Pancreas (tissue), 10 donors: ENCODE measurements at places on chromosomes 12 and 14. TPM values are rescaled to one million over a fixed set of nuclear protein-coding genes. Genes with fewer than 3 reads are reported as not detected.

DNA sequence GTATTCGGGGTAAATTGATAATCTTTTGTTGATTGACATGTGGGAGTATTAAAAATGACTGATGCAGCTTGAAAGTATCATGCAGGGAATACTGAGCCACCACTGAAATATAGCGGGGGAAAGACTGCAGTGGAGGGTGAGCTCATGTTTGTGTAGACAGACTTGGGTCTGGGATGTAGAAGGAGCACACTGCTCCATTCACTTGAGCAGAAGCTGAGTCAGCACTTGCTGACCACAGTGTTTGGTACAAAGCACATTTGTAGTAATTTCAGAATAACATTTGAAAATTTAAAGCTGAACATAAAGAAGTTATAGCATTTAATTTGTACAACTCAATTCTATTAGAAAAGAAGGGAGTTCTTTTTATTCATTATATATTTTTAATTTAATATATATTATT is 304.3 kb upstream of the PRICKLE1 start:
- no peaks in the 10 kb centered on the region for H3K27me3 ChIP-seq
- no peak overlapping the region for H3K27ac ChIP-seq
- no peak for DNase-seq
- no peak overlapping the region for H3K4me3 ChIP-seq
- H3K4me1 ChIP-seq = no peaks in the 10 kb centered on the region

DNA sequence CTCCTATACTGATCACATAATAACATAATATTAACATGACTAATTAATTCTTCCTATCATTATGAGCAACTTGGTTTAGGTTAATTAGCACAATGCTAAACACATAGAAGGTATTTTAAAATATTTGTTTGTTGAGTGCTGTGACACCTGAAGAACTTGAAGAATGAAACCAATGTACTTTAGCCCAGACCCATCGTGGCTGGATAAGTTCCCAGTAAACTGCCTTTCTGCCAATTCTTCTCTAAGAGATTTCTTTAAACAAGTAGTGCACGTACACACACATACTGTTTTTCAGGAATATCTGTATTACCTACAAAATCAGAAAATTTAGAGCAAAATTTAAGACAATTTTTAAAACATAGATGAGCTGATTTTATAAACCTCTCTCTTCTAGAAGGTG is 207.4 kb upstream of the SSTR1 start:
- no peaks in the 10 kb centered on the region for H3K27me3 ChIP-seq
- no peak for DNase-seq
- H3K4me3 ChIP-seq = no peak overlapping the region
- H3K27ac ChIP-seq = no peak overlapping the region
- no peaks in the 10 kb centered on the region for H3K36me3 ChIP-seq

DNA sequence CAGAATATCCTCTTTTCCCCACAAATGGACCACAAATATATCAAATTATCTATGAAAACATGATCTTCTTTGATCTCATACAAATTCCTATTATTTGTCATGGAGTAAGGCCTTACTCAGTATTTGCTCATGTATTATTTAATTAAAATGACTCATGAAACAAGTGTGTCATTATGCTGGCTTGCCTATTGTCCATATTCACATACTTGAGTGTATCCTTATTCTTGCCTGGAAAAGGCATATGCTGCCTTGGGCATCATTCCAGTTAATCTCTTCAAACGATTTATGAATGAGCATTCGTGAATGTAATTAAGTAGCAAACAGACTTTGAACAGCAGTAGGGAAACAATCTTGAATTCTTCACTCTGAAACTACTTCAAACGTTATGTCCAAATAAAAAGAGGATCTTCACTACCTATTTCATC is 22.6 kb upstream of the SNRPF start:
- H3K4me1 ChIP-seq = peaks cover 9% of the 10 kb centered on the region
- H3K36me3 ChIP-seq = no peaks in the 10 kb centered on the region
- no peak for DNase-seq

GAS2L3 gene
- total RNA-seq = 5.5 TPM

DNA sequence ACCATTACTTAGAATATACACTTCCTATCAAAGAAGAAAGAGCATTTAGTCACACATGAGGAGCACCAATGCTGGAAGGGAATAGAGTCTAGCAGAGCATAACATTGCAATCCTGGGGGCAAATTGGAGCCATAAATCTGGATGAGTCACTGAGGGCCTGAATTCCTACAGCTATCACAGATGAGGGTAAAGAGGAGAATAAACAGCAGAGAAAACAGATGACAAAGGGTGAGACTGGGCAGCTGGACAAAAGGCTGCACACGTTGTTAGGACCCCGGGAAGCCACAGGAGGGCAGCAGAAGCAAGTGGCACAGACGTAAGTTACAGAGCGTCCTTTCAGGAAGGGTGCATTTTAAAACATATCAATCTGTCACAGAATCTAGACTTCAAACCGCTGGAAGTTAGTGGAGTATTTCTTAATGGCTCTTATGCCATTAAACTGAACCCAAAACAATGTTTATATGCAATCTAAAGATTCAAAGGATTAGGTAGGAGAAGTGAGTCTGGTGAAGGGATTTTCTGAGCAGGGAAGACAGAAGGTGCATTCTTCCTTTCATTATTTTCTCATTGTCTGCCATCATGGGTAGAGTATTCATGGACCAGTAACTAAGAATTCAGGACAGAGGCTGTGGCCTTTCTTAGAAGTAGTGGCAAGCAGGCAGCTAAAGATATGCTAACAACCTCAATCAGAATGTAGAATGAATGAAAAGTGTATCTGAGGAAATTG is 159.8 kb upstream of the DAAM1 start:
- H3K36me3 ChIP-seq = no peaks in the 10 kb centered on the region
- no peaks in the 10 kb centered on the region for H3K27me3 ChIP-seq
- no peak overlapping the region for H3K27ac ChIP-seq
- H3K4me3 ChIP-seq = no peak overlapping the region
- DNase-seq = peak; percentile 68

DNA sequence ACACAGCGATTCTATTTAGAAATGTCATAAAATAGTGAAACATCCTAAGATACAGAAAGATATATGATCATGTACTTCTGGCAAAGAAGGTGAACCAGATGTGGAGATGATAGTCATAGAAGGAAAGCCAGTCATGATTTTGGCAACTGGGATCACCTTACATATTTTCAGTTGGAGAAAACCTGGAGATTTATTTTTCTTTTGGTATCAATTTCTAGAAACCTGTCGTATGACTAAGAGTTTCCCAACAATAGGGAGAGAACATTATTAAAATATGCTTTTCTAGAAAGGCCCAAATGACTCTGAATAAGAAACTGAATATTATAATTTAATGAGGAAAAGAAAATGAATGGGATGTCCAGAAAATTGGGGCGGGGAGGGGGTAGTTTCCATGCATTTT is 396.4 kb downstream of the ZFP36L1 start:
- H3K4me1 ChIP-seq = peaks cover 8% of the 10 kb centered on the region
- H3K27me3 ChIP-seq = no peaks in the 10 kb centered on the region
- no peaks in the 10 kb centered on the region for H3K36me3 ChIP-seq
- no peak overlapping the region for H3K4me3 ChIP-seq

RPS26 gene
- 29.2 TPM for total RNA-seq

LTBR gene
- 73.2 TPM for total RNA-seq

CD69 gene
- 0.86 TPM for total RNA-seq

- no peaks in the 10 kb centered on the region for H3K27me3 ChIP-seq
- no peaks in the 10 kb centered on the region for H3K36me3 ChIP-seq
- H3K27ac ChIP-seq = no peak overlapping the region
- no peak for DNase-seq
- no peak overlapping the region for H3K4me3 ChIP-seq
- H3K4me1 ChIP-seq = no peaks in the 10 kb centered on the region
Measured at GRCh38 chr14:57487771-57488170, 5.9 kb downstream of the CCDC198 start.

DNA sequence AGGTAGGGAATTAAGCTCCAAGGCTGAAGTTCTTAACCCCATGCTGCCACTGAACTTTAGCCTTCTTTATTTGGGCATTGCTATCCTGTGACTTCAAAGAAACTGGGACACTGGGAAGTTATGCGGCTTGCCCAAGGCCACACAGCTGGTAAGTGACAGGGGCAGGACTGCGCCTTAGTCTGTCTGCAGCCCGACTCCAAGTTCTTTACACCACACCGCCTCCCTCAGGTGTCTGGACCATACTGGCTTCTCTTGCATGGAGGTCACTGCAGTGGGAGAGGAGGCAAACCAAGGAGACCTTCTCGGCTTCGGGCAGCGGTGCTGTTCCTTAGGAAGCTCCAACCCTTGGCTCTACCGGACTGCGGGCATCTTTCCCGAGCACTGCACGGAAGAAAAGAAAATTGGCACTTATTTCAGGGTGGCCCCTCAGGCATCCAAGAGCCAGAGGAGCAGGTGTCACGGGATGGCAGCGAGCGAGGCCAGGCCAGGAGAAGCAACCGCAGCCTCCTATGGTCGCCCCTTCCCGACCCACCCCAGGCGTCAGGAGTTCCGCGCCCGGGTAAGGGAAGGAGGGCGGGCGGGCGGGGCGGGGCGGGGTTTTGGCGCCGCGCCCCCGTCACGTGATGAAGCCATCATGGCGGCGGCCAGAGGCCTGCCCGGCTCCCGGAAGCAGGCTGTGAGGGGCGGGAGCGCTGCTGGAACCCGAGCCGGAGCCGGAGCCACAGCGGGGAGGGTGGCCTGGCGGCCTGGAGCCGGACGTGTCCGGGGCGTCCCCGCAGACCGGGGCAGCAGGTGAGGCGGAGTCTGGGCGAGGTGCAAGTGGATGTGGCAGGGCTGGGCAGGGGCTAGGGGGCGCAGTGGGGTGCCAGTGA is 16.4 kb upstream of the ESPL1 start:
- peak overlapping the region; percentile 68 for H3K4me3 ChIP-seq
- DNase-seq = peak; percentile 82
- H3K27me3 ChIP-seq = no peaks in the 10 kb centered on the region
- peaks cover 6% of the 10 kb centered on the region for H3K4me1 ChIP-seq
- no peaks in the 10 kb centered on the region for H3K36me3 ChIP-seq
